ENCODE measurements at places on chromosomes 5 and 9. TPM values are rescaled to one million over a fixed set of nuclear protein-coding genes. Genes with fewer than 3 reads are reported as not detected.

The NOXA1 gene
- 1.1 TPM for polyA plus RNA-seq

The INSYN2B gene
- polyA plus RNA-seq = not detected

The SUSD3 gene
- polyA plus RNA-seq = 86.7 TPM

DNA sequence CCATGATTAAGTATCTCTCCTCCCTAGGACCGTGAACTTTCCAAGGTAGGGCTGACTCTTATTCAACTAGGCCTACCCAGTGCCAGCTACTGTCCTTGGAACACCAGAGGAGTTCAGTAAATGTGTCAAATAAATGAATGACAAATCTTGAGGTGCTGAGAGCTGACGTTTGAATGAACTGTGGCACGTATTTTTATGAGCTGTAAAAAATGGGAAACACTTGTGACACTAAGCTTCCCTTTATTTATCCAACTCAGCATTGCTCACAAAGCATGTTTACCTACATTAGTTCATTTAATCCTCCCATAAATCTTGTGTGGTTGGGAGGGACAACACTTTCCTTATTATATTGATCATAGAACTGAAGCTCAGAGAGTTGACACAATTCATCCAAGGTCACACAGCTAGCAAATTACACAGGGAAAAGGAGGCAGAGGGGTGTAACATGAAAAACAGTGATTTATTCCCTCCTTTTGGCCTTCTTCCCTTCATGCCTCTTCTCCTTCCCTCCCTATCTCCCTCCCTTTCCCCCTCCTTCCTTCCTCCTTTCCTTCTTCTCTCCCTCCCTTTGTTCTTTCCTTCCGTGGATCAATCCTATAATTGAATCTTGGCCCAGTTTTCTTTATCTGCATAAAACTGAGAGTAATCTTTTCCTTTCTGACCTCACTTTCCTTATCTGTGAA, 412.6 kb downstream of the DMRT2 start:
- no peak for DNase-seq

Data from naive thymus-derived CD8-positive, alpha-beta T cell (primary cell).